Stromal cell of bone marrow (primary cell): ENCODE measurements at places on chromosomes 2 and 18.

- DNase-seq: no peak
Measured at GRCh38 chr2:73969356-73969755, 15.4 kb upstream of the TET3 start.

GRCh38 chr2:91477731-91478672, 2786.5 kb downstream of the RPIA start:
- no peak for DNase-seq

DNA sequence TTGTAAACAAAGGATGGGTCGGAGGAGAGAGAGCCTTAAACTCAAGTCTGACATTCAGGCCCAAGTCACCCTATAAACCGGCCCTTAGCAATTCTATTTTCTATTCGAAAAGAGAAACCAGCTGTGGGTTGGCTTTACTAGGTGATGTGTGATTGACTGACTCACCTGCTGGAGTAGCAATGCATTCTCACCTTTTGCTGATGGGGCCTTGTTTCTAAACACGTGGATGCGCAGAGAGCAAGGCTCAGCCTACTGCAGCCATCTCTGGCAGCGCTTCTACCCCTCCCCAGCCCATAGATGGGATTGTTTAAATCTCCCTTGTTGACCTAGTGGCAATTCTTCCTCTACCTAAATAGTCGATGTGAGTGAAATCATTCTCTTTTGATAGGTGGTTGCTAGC, 138.5 kb downstream of the MEIS1 start:
- no peak for DNase-seq

- DNase-seq: no peak
Measured at GRCh38 chr2:110864731-110865130, 132.4 kb downstream of the ACOXL start.

GRCh38 chr2:41962922-41963622, 84.7 kb upstream of the PKDCC start:
- no peak for DNase-seq

DNA sequence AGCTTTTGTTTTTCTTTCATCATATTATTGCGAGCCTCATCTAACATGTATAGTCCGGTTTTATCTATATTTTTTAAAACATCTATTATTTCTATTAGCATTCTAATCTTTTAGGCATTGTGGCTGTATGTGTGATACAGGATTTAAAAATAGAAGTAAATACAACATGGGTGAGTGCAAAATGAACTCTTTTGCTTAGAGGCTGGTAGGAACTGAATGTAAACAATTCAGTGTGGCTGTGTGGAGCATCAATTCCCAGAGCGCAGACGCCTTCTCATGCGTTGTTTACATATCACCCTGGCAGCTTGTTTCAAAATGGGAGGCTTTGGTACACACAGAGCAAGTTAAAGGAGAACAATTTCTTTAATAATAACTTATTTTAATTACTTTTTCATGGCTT, 836 bp downstream of the DTNA start:
- no peak for DNase-seq
